ENCODE measurements at places on chromosomes 6 and 20.

DNA sequence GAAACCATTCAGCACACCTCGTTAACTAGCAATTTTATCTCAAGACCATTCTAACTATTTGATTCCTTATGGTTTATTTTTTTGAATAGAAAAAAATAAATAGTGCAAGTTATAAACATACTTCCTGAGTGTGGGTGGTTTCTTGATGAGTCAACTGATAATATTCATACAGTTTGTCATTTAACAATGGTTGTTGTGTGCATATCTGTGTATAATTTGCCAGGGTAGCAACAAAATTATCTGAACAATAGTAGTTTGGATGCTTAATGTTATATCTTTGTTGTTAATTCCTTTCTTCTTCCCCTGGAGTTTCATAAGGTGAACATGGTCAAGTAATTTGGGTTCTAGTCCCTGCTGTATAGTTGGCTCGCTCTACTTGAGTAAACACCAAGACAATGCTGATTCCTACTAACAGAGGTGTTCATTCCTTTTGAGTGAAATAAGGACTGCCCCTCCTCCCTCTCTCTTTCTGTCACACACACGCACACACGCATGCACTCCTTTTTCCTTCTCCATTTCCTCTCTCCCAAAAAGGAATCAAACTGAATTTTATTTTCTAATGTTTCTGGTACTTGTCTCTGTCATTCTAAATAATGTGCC lies 938.1 kb upstream of the EPHA7 start:
- no peak for DNase-seq

DNA sequence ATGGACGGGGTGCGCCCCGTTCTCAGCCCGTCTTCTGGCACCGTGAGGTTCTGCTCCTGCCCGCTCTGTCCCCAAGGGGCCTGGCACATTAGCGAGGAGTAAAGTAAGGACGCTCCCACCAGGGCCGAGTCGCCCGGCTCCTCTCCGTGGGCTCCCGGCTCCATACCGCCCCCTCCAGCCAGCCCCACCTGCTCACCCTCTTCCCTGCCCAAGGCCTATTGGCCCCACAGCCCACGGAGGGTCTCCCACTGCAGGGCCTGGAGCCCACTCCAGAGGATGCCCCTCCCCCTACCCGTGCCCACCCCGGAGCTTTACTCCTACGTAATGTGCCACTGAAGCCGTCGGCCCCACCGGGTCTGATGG lies 47.5 kb upstream of the CHRNA4 start:
- DNase-seq, result no peak

- DNase-seq, result no peak
Measured at GRCh38 chr6:133085471-133085870, 155.7 kb upstream of the EYA4 start.

DNA sequence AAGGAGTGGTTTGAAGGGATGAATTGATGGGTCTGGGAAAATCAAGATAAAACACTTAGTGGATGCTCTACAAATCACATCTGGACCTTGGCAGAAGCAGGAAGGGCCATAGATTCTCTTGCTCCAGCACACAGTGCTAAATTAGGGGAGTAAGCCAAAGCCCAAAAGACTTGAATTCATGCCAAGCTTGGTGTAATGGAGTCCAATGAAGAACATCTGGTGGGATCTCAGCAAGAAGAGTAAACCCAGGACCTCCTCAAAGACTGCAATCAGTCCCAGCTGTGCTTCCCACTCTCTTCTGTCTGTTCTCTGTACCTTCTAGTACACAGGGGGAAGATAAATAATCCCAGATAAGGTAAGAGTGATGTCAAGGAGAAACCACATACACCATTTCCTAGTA lies 683.4 kb downstream of the RNF144B start:
- DNase-seq, result no peak

- DNase-seq, result no peak
Measured at GRCh38 chr6:12356983-12357972, 67.1 kb downstream of the EDN1 start.

DNA sequence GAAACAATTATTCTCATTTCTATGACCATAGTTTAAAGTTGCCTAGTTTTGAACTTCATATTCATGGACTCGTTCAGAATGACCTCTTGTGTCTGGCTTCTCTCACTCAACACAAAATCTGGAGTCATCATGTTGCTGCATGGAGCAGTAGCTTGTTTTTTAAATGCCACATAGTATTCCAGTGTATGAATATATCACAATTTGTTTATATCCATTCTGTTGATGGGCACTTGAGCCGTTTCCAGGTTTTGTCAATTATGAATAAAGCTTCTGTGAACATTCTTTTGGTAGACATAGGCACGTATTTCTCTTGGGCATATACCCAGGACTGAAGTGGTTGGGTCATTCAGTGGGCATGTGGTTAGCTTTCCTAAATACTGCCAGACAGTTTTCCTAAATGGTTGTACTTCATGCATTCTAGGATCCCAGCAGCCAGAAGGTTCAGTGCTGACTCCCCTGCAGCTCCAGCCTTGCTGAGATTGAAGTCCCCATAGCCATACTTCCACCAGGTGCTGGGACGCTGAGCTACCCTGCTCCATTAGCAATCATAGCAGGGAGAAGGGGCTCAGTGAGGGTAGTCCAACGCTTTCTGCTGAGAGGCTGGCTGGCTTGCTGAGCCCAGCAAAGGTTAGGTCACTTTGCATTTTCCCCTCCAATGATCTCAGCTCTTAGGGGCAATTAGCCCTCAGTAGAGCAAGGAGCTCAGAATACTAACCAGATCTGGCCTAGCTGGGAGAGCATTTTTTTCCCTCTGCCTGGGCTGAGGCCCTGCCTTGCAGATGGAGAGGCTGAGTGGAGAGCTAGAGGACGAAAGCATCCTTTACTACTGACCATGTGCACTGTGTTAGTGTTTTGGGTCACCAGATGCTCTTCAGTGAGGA lies 35.7 kb upstream of the CTNNBL1 start:
- no peak for DNase-seq

GRCh38 chr6:71997341-71997740 lies 111.0 kb downstream of the RIMS1 start:
- no peak for DNase-seq

- no peak for DNase-seq
Measured at GRCh38 chr20:45920462-45921336, 8.7 kb upstream of the PLTP start.

GRCh38 chr6:79613912-79614311 lies 17.2 kb upstream of the SH3BGRL2 start:
- DNase-seq, result no peak

GRCh38 chr6:15439410-15440025 lies 193.6 kb downstream of the JARID2 start:
- DNase-seq, result peak; percentile 65

DNA sequence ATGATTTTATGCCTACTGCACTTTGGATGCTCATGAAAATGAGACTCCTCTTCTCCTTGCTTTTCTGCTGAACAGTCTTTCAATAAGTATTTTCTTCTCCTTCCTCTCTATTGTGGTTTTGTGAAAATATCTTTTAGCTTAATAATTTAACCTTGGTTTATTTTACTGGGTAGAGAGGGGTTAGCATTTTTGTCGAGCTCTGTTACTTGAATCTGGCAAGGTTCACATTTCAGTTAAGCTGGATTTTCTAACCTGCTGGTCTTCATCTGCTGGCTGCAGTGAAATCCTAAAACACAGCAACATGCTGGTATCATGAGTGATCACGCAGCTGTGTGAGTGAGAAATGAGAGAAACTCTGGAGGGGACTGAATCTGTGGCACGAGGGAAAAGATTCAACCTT lies 222.7 kb upstream of the NOX3 start:
- DNase-seq, result no peak

GRCh38 chr6:35170891-35171290 lies 29.8 kb upstream of the TCP11 start:
- DNase-seq, result no peak

DNA sequence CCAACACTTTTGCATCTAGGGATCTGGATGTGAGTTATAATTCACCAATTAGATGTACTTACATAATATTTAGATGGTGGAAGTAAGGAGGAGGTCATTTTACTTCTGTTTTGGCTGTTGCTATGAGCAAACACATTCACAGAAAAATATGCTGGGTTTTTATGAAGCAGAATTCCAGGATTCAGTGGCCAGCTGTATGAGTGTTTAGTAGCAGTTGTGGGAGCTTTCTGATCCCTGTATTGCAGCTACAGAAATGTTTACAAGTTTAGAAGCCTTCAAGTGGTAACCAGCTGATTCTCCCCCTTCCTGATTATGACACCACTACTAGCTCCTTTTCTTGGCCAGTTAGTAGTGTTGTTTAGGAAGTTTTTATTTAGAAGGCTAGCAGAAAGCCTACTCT lies 177.0 kb downstream of the TENT5A start:
- no peak for DNase-seq

GRCh38 chr6:52423448-52423847 lies 3.3 kb downstream of the EFHC1 start:
- DNase-seq, result peak; percentile 21

GRCh38 chr6:154733183-154733625 lies at the start of gene SCAF8:
Gene SCAF8, plus strand, starts transcription at chr6:154733416. Its CDS starts 485 bp downstream, at chr6:154733901.
- DNase-seq, result peak; percentile 82

- no peak for DNase-seq
Measured at GRCh38 chr6:166318649-166319600, 10.7 kb upstream of the PRR18 start.

GRCh38 chr20:36579996-36580545 lies 6.7 kb downstream of the TGIF2 start:
- DNase-seq, result no peak

GRCh38 chr20:35461620-35462019 lies 6.2 kb downstream of the CEP250 start:
- DNase-seq, result no peak

Measured in fibroblast of skin of back (primary cell).